ENCODE measurements at places on chromosomes 1 and 21. TPM values are rescaled to one million over a fixed set of nuclear protein-coding genes. Genes with fewer than 3 reads are reported as not detected.

MTARC1 gene
- total RNA-seq, result 3.6 TPM

VHLL gene
- total RNA-seq, result 0.13 TPM

S100A12 gene
- total RNA-seq, result not detected

FMO5 gene
- 1.2 TPM for total RNA-seq

SPRR4 gene
- total RNA-seq, result not detected
